ENCODE measurements at places on chromosomes 6 and 20.

DNA sequence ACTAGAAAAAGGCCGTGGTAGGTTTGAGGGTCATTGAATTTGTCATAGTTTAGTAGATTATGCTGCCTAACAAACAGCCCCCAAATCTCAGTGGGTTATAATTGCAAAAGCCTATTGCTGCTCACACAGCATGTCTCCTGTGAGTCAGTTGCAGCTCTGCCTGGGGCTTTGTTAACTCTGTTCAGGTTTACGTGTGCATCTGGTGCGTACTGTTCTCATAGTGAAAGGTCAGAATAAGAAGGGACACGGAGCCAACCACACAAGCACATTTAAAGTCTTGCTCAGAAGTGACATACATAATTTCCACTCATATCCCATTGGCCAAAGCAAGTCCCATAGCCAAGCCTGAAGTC, 48.1 kb upstream of the BMP2 start:
- H3K27ac ChIP-seq, result no peak overlapping the region
- no peaks in the 10 kb centered on the region for H3K27me3 ChIP-seq

DNA sequence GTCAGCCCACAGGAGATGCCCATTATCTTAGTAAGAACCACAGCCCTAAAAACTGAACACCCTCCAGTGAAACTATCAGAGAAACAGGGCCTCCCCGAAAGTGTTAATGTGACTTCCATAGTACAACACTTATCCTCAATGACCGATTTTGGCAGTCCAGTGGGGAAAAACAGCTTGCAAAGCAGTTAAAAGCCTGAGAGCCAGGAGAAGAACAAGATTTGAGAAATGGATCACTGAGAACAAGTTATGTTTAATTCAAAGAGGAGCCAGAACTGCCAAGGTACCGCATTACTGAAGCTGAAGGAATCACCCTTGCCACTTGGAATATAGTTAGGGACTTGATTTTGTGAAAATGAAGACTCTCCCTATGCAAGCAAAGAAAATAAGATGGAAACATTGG, 236.9 kb downstream of the QKI start:
- H3K27me3 ChIP-seq, result no peaks in the 10 kb centered on the region
- no peaks in the 10 kb centered on the region for H3K36me3 ChIP-seq
- DNase-seq, result no peak
- H3K4me3 ChIP-seq, result no peak overlapping the region

DNA sequence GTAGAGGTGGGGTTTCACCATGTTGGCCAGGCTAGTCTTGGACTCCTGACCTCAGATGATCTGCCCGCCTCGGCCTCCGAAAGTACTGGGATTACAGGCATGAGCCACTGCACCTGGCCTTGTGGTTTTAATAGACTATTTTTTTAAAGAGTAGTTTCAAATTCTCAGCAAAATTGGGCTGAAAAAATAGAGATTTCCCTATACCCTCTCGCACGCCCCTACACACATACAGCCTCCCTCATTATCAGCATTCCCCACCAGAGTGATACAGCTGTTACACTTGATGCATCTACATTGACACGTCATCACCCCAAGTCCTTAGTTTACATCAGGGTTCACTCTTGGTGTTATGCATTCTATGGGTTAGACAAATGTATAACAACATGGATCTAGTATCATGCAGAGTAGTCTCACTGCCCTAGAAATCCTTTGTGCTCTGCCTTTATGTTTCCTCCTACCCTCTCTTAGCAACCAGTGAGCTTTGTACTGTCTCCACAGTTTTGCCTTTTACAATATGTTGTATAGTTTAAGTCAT, 103.6 kb downstream of the CDYL start:
- H3K27ac ChIP-seq, result no peak overlapping the region
- no peak overlapping the region for H3K4me3 ChIP-seq
- H3K36me3 ChIP-seq, result no peaks in the 10 kb centered on the region
- no peak for DNase-seq
- H3K4me1 ChIP-seq, result no peaks in the 10 kb centered on the region

DNA sequence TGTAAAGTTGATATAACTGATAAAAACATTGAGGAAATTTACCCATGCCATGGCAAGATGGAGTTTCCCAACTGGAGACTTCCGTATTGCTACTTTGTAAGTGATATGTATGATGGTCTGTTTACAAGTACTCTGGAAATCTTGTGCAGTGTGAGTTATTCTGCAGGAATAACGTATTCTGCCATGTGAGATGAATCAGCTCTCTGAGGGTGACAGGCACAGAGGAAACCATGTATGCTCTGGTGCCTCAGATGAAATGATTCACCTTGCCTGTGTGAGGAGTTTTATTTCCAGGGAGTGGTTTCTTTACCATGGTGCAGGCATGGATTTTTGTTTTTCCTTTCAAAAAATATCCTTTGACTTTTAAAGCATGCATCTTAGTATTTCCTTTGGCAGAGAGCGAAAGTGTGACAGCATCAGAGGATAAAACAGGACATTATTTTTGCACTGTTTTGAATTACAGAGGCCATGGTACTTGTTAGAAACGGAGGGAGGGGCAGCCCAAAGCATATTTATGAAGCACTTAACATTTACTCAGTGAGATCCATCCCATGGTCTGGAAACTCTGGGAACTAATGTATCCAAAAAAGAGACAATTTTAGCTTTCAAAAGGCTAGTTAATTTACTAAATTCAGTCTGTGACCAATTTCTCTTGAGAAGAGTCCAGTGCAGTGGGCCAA, 36.0 kb upstream of the MTRF1L start:
- no peaks in the 10 kb centered on the region for H3K27me3 ChIP-seq
- H3K4me1 ChIP-seq, result peaks cover 5% of the 10 kb centered on the region
- H3K4me3 ChIP-seq, result peak overlapping the region; percentile 21
- H3K36me3 ChIP-seq, result peaks cover 4% of the 10 kb centered on the region
- peak overlapping the region; percentile 91 for H3K27ac ChIP-seq

GRCh38 chr20:38880952-38881735, 45.1 kb upstream of the FAM83D start:
- H3K27me3 ChIP-seq, result no peaks in the 10 kb centered on the region
- H3K4me1 ChIP-seq, result no peaks in the 10 kb centered on the region
- DNase-seq, result no peak
- H3K4me3 ChIP-seq, result no peak overlapping the region
- H3K27ac ChIP-seq, result no peak overlapping the region
- H3K36me3 ChIP-seq, result no peaks in the 10 kb centered on the region

DNA sequence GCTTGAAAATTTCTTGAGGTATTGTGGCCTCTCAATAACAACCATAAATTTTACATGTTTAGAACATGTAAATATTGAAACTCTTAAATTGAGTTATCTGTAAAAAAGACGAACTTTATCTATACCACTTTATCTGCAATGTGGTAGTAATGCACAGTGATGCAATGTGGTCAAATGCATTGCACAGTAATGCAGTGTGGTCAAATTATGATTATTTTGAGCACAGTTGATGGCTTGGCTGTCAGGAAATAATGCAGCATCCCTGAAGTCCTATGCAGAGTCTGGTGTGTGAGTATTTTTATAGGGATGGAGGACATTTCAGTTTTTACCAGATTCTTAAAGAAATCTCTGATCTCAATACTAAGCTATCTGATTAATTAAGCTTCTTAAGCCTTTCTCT, 5.1 kb downstream of the TTK start:
- no peaks in the 10 kb centered on the region for H3K27me3 ChIP-seq
- peaks cover 6% of the 10 kb centered on the region for H3K4me1 ChIP-seq
- no peak overlapping the region for H3K27ac ChIP-seq

DNA sequence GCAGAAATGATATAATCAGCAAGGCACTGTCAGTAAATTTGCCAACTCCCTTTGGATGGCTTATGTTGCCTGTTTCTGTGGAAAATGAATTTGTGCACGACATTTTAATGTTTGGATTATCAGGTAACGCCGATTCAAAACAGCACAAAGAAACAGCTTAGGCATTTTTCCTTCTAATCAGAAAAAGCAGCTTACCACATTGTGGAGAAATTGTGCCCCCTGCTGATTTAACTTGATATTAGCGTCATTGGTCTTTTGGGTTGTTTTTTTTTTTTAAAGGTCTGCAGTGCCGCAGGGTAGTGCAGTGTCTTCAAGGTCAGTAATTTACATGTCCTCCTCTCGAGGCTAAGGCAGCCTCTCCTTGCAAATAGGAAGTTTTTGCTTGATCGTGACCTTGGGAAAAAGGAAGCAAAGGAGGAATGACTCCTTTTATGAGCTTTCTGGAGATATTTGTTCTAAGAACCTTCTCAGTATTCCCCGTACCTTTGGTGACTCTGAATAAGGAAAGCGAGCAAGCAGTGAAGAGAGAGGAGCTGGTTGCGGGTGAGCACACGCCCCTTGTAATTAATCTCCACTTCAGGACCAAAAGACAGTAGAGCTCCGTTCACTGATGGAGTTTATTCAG, 79.1 kb downstream of the ELOVL4 start:
- no peaks in the 10 kb centered on the region for H3K36me3 ChIP-seq
- no peak overlapping the region for H3K27ac ChIP-seq
- no peak overlapping the region for H3K4me3 ChIP-seq

DNA sequence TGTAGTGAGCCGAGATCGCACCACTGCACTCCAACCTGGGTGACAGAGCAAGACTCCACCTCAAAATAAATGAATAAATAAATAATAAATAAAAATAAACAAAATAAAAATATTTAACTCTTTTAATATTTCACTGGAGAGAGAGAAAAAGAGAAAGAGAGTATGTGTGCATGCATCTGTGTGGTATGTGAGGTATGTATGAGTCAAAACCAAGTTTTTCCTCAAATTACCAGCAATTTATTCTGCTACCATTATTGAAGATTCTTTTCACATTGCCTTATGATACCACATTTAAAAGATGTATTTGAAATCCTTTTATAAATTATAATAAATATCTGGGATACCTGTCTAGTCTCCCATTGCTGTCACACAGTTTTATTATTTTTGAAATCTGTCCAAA, 122.1 kb downstream of the CD164 start:
- no peaks in the 10 kb centered on the region for H3K4me1 ChIP-seq
- no peaks in the 10 kb centered on the region for H3K36me3 ChIP-seq
- no peak overlapping the region for H3K4me3 ChIP-seq
- H3K27me3 ChIP-seq, result no peaks in the 10 kb centered on the region
- no peak overlapping the region for H3K27ac ChIP-seq

DNA sequence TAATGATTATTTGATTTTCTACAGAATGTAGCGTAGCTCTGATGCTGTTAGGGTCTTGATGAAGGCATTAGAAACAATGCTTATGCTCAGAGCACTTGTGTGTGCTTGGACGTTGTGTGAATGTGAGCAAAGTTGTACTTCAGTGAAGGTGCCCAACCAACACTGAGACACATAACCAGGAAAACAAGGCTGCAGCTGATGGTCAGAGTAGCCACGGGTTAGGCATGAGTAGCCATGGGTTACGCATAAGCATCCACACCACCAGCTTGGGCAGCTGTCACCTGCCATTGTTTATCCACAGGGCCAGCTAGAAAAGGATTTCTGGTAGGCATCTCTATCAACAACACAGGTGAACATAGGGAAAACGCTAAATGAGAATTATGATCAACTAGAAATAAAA, 326.6 kb downstream of the NRN1 start:
- no peak overlapping the region for H3K27ac ChIP-seq
- H3K4me3 ChIP-seq, result no peak overlapping the region
- no peak for DNase-seq
- H3K36me3 ChIP-seq, result no peaks in the 10 kb centered on the region

- DNase-seq, result no peak
- H3K27me3 ChIP-seq, result no peaks in the 10 kb centered on the region
- H3K4me3 ChIP-seq, result no peak overlapping the region
- no peaks in the 10 kb centered on the region for H3K4me1 ChIP-seq
- H3K27ac ChIP-seq, result no peak overlapping the region
Observed at GRCh38 chr6:105270511-105270910, 90.7 kb upstream of the POPDC3 start.

DNA sequence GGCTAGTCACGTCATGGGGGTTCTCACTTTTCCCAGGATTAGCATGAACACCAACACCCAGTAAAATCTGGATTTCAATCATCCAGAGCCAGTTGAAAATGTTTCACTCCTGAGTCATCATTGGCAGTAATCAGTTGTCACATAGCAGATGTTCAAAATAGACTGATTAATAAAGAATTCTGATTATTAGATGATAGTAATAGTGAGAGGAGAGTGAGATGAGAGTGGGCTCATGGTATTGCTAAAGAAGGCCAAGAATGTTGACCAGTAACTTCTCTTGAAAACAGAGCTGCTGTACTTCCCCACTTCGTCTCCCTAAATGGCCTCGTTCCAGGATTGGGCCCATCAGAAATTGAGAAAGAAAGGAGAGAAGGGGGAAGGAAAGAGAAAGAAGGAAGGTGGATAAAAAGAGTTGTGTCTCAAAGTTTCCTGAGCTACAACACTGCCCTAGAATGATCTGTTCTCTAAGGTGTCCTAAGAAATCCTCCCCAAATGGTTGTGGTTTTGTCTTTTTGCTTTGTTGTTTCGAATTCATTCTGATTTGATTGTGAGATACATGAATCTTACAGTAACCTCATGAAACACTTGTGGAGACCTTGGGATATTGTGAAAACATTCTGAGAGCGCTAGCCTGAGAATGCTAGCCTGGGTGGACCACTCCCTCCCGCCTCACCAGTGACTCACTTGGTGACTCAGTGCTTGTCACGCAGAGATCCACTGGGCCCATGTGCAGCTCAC, 502.2 kb upstream of the JARID2 start:
- no peaks in the 10 kb centered on the region for H3K27me3 ChIP-seq
- no peak overlapping the region for H3K4me3 ChIP-seq
- no peaks in the 10 kb centered on the region for H3K4me1 ChIP-seq
- DNase-seq, result no peak
- H3K36me3 ChIP-seq, result no peaks in the 10 kb centered on the region

DNA sequence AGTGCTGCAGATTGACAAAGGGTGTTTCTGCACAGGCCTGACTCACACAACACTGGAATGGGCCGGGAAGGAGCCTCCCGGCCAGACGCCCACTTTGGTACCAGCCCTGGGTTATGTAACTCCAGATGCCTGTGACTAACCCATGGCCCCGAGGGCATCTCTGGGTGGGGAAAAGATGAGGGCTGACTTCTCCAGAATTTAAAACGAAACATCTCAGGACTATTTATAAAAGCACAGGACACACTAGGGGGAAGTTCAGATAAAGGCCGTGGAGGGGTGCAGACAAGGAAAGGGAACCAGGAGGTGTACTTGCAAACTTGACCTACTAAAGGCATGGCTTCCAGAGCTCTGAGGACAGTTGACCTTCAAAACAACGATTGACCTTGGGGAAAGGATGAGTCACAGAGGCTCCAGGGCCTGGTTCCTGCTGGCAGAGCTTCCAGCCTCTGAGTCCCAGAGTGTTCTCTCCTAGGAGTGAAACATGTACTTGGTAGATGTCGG, 196.9 kb downstream of the NFATC2 start:
- no peaks in the 10 kb centered on the region for H3K27me3 ChIP-seq
- no peak for DNase-seq
- H3K27ac ChIP-seq, result peak overlapping the region; percentile 42
- no peaks in the 10 kb centered on the region for H3K36me3 ChIP-seq
- H3K4me3 ChIP-seq, result no peak overlapping the region
- H3K4me1 ChIP-seq, result no peaks in the 10 kb centered on the region

- H3K36me3 ChIP-seq, result no peaks in the 10 kb centered on the region
- no peak for DNase-seq
- peaks cover 70% of the 10 kb centered on the region for H3K4me1 ChIP-seq
- peak overlapping the region; percentile 84 for H3K27ac ChIP-seq
Observed at GRCh38 chr6:143695130-143695968, 17.6 kb downstream of the PHACTR2 start.

- DNase-seq, result no peak
- H3K4me3 ChIP-seq, result no peak overlapping the region
Observed at GRCh38 chr6:55528624-55529023, 50.4 kb downstream of the HMGCLL1 start.

GRCh38 chr6:81480139-81480538, 272.3 kb downstream of the TENT5A start:
- no peak for DNase-seq
- H3K27me3 ChIP-seq, result no peaks in the 10 kb centered on the region
- no peaks in the 10 kb centered on the region for H3K36me3 ChIP-seq
- no peaks in the 10 kb centered on the region for H3K4me1 ChIP-seq
